ENCODE measurements at places on chromosomes 11 and 22. TPM values are rescaled to one million over a fixed set of nuclear protein-coding genes. Genes with fewer than 3 reads are reported as not detected.

The APOA5 gene
- total RNA-seq, result under 0.01 TPM

The SMIM35 gene
- not detected for total RNA-seq

The MICAL2 gene
- total RNA-seq, result 757 TPM

The HBG2 gene
- total RNA-seq, result not detected

The CHRM4 gene
- under 0.01 TPM for total RNA-seq

The MAML2 gene
- 8.6 TPM for total RNA-seq

The CRACR2B gene
- total RNA-seq, result 0.58 TPM
